ENCODE measurements at places on chromosomes 6 and 20.
A peak's percentile ranks its signal among the peaks of the same experiment; 100 is the strongest.

GRCh38 chr20:48374991-48375595, 452.7 kb downstream of the PREX1 start:
- DNase-seq, result no peak

- peak; percentile 77 for DNase-seq
Observed at GRCh38 chr6:36442671-36443470, at the start of the genes KCTD20 and PXT1. TSS of gene KCTD20 (plus strand) at chr6:36443000. CDS start at chr6:36470098, 27,098 bp downstream. TSS of gene PXT1 (minus strand) at chr6:36442854. CDS start at chr6:36426082, 16,772 bp downstream.

- no peak for DNase-seq
Observed at GRCh38 chr20:12528104-12528503, 480.7 kb upstream of the SPTLC3 start.

DNA sequence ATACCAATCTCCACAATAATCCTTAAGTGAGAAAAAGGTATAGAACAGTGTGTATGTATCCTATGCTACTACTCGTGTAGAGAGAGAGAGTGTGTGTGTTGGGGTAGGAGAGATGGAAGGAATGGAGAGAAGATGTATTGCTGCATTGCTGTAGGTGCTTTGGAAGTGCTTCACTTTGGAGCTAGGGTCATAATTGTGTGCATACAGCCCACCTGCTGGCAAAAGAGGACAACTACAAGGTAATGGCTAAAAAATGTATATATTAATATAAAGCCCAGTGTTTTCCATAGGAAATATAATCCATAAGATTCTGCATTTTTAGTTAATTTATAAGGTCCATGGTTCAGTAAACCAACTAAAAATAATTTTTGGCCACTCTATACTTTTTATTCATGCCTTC, 36.1 kb downstream of the SERAC1 start:
- DNase-seq, result no peak

DNA sequence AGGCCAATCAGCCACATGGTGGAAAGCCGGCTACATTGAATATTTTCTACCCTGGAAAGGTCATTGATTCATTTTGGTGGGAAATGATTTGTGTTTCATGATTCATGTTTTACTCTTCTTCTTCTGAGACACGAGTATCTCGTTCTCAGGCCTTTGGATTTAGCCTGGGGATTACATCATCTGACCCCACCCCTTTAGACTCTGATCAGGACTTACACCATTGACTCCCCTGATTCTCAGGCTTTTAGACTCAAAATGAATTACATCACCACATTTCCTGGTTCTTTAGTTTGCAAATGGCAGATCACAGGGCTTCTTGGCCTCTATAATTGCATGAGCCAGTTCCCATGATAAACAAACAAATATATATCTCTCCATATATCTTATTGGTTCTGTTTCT, 228.8 kb downstream of the ADGRG6 start:
- no peak for DNase-seq

- DNase-seq, result no peak
Observed at GRCh38 chr20:11777387-11778205, 140.1 kb upstream of the BTBD3 start.

- DNase-seq, result no peak
Observed at GRCh38 chr6:82874867-82875266, 190.8 kb downstream of the UBE3D start.

- DNase-seq, result no peak
Observed at GRCh38 chr6:68876792-68877493, 241.9 kb downstream of the ADGRB3 start.

DNA sequence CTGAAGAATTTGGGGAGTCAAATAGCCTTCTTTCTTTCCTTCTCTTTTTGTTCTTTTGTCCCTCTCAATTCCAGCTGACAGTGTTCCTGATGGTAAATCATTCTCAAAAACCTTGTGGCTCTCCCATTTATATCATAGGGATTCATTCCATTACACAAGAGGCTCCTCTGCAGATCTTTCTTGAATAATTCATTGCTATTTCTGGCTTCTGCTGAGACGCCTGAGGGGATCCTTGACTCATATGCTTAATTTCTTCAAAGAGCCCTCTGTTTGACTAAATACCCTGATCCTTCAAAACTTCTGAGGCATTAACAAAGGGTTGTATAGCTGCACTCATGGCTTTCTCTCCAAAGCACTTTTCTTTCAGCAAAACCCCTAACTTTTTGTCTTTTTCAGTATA, 289.3 kb downstream of the FARS2 start:
- no peak for DNase-seq

DNA sequence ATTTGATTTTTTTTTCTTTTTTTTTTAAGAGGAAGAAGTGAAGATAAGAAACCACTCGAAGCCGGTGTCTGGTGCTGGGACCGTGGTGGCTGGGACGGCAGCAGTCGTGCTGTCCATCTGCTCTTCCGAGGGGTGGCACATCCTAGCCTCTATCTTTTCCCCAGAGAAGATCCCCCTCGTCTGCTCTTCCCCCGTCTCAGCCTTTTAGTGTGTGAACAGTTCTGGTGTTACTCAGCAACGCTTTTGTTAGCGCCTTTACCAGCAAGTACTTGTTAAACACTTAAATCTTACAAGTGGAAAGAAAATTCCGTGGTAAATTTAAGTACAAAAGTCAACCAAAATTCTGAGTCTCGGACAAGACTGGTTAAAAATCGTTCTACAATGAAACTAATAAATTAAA, 90.1 kb downstream of the RSPH3 start:
- no peak for DNase-seq

GRCh38 chr6:582370-582769, 74.5 kb downstream of the HUS1B start:
- DNase-seq, result no peak

DNA sequence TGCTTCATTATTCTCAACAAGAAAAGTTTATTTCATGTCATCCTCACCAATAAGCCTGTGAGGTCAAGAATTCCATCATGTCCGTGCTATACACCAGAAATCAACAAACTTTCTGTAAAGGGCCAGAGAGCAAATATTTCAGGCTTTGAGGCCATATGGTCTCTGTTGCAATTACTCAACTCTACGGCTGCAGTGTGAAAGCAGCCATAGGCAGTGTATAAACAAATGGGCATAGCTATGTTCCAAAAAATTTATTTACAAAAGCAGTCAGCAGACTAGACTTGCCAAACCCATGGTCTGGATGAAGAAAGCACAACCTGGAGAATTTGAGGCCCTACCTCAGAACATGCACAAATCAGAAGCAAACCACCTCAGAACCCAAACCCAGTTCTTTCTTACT, 118.5 kb downstream of the PCSK2 start:
- DNase-seq, result no peak

- DNase-seq, result no peak
Observed at GRCh38 chr6:138882369-138883017, 86.6 kb downstream of the ECT2L start.

GRCh38 chr6:73648166-73648565, 5.6 kb downstream of the SLC17A5 start:
- no peak for DNase-seq

- no peak for DNase-seq
Observed at GRCh38 chr6:38155144-38155543, 335.6 kb downstream of the ZFAND3 start.

DNA sequence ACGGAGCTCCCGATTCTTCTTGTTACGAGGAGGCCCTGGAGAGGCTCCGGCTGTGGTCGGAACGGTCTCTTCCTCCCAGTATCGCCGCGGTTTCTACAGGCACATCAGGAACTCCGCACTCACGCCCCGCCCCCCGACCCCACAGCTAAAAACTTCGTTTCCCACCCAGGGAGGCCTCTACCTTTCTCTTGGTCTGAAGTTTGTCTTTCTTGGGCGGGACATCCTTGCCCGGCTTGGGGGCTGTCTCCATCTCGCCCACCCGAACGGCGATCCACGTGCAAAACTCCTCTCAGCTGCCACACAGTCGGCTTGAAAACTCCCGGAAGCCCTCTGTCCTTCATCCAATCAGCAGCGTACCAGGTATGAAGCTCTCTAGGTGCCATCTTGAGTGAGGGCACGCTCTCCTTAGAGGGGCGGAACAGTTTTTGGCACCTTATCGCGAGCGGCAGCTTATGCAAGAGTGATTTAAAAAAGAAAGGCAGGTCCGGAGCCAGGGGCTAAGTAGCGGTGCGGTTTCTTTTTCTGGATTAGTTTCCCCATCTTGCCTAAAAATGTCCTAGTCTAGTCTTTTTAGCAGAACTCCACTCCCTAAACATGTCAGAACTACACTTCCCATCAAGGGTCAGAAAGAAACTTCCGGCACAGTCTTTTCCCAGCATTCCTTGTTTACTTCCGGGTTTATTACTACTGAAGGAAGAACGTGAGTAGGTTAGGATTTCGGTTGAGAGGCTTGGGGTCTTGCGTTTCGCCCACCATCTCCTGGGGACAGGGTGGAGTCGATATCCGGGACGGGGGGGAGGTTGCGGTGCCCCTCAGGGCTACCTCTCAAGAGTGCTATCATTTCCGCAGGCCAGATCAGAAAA, at the start of the genes PFDN6 and WDR46:
Gene PFDN6 (plus strand): TSS at position 681 of the 863 bp plus-strand sequence. CDS start 256 bp downstream, outside the sequence.
Gene WDR46 (minus strand): TSS at position 319 of the 863 bp plus-strand sequence. CDS start 69 bp downstream, at position 250.
- peak; percentile 94 for DNase-seq

GRCh38 chr6:45493761-45494160, 116.0 kb upstream of the SUPT3H start:
- DNase-seq, result no peak

DNA sequence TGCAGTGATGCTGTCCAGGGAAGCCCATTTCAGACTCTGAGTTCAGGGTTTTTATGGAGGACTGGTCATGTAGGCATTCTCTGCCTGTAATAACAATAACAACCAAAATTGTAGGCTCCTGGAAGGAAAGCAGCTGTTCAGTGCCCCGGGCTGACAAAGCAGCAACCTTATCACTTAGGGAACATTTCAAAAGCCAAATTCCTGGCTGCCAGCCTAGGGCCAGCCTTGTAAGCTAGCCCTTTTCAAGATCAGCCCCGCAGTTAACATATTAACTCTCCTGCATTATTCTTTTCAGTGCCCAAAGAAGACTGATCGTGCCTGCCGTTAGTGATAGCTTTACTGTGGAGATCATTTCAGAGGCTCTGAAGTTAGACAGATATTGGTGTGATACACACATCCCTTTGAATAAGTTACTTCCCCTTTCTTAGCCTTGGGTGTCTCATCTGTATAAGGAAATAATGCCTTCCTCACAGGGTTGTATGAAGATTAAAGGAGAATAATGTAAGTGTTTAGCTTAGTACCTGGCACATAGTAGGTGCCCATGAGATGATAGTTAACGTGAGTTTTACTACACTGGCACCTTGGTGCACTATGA, 44.1 kb downstream of the CTNNBL1 start:
- DNase-seq, result no peak

GRCh38 chr6:128067446-128068118, 166.7 kb upstream of the THEMIS start:
- no peak for DNase-seq

DNA sequence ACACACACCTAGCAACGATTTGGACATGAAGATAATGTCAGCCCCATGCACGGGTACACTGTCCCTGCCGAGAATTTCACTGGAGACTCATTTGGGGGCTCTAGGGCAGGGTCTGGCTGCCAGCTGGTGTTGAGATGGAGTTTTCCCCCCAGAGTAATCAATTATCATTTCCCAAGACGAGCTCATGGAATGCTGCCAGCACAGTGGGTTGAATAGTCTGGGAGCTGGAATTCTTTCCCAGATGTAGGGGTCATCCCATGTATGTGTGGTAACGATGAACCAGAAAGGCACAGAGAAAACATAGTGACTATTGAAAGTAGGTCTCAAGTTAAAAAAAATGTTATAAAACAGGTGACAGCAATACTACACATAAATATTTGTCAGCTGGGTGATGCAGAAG, 579.9 kb downstream of the MAFB start:
- DNase-seq, result no peak

GRCh38 chr6:32529697-32530430, at the start of gene HLA-DRB5:
TSS of gene HLA-DRB5 (minus strand) at chr6:32530287. CDS start at chr6:32530224, 63 bp downstream.
- DNase-seq, result peak; percentile 72

DNA sequence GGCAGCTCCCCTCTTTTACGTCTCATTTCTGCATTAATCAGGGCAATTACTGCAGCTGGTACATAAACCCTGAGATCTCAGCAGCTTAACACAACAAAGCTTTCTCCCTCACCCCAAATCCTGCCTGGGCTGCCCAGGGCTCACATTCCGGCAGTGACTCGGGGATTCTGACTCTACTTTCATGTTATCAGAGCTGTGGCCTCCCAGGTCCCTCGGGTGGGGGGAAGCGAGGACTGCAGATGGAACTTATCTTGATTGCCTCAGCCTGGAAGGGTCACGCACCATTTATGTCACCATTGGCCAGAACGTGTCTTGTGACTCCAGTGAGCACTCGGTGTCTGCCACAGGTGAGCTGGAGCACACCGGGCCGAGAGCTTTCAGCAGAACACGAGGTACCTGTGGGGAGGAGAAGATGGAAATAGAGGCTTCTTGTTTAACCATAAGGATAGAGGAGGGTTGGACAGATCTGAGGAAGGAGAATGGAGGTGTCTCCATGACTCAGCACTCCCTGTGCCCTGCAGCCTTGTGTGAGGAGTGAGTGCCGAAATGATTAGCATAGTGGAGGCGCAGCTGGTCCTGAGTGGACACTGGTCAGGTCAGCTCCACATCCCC, 88.5 kb upstream of the EXOC2 start:
- no peak for DNase-seq

DNA sequence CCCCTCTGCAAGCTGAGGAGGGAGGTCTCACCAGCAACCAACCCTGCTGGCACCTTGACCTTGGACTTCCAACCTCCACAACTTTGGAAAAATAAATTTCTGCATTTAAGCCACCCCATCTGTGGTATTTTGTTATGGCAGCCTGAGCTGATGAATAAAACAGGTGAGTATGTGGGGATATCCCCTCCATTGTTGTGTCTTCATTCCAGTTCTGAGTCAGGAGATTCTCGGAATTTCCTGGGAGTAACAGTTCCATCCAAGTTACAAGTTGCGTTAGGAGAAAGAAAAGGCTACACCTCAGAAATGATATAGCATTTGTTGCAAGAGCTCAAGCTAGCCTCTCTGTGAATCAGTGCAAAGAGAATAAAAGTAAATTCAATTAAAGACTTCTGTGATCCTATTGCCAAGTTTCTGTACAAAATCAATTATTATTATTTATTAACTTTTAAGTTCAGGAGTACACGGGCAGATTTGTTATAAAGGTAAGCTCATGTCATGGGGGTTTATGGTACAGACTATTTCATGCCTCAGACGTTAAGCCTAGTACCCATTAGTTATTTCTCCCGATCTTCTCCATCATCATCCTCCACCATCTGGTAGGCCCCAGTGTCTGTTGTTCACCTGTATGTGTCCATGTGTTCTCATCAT, 153.0 kb downstream of the NKAIN2 start:
- no peak for DNase-seq

DNA sequence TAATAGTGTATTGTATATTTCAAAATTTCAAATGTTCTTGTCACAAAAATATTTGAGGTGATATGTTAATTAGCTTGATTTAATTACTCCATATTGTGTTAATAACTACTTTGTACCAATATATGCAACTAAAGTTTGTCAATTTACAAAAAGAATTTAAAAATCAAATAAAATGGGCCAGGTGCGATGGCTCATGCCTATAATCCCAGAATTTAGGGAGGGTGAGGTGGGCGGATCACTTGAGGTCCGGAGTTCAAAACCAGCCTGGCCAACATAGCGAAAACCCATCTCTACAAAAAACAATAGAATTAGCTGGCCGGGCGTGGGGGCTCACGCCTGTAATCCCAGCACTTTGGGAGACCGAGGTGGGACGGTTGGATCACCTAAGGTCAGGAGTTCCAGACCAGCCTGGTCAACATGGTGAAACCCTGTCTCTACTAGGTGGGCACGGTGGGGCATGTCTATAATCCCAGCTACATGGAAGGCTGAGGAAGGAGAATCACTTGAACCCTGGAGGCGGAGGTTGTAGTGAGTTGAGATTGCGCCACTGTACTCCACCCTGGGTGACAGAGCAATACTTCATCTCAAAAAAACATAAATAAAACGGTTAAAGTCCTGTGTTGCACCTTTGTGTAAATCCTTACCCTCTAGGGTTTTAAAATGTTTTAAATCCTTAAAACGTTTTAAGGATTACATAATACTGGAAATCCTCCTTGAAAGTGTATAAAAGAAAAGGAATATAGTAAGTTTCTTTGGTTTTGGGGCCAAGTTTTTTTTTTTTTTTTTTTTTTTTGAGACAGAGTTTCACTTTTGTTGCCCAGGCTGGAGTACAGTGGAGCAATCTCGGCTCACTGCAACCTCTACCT, 4.0 kb downstream of the HSPA1B start:
- no peak for DNase-seq

Data from T-helper 2 cell (primary cell).